ENCODE measurements at places on chromosomes 6 and 20. TPM values are rescaled to one million over a fixed set of nuclear protein-coding genes. Genes with fewer than 3 reads are reported as not detected.

- no peak for DNase-seq
These were observed 2.8 kb downstream of the ACSS1 start for GRCh38 chr20:25054995-25055629.

GRCh38 chr6:118719351-118720124, 68.1 kb upstream of the CEP85L start:
- no peak for DNase-seq

GRCh38 chr6:134734312-134734869, 215.5 kb downstream of the ALDH8A1 start:
- DNase-seq, result no peak

The IDH3B gene
- total RNA-seq, result 140 TPM

- no peak for DNase-seq
These were observed 618.6 kb downstream of the EPM2A start for GRCh38 chr6:145116591-145117178.

DNA sequence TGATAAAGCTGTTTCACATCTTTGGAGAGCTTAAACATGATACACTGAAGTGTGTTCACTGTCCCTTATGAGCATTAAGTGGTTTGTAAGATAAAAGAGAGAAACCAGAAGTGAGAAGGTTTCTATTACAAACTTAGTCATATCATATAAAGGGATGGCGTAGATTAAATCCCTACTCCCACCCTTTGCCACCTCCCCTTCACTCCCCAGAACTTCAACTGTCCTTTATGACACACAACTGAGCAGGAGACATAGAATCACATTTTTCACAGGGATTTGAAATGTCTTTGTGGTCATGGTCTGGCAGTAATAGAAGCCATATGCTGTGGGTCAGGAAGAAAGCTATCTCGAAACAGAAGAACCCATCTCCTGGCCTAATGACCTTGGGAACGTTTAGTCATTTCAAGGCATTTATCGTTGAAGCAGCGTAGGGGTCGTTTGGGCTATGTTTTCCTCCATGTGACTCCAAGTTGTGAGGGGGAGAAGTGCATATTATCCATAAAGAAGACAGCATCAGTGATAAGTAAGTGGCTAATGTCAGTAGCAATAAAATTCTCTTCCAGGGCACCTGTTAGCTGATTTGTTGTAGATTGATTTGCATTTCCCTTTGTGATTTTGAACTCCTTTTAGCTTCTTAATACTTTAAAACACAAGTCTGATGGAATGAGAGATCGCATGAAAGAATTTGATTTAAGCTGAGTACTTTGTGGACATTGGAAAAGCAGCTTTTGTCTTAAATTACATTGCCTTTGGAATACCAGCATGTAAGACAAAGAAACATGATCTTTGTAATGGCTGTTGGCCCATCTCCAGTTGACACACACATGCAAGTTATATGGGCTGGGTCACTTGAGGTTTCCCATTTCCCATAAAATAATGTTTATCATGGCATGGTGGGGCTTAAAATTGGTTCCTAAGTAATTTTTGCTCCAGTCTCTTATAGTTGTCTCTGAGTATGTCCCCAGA, 501.5 kb upstream of the FLRT3 start:
- DNase-seq, result no peak

DNA sequence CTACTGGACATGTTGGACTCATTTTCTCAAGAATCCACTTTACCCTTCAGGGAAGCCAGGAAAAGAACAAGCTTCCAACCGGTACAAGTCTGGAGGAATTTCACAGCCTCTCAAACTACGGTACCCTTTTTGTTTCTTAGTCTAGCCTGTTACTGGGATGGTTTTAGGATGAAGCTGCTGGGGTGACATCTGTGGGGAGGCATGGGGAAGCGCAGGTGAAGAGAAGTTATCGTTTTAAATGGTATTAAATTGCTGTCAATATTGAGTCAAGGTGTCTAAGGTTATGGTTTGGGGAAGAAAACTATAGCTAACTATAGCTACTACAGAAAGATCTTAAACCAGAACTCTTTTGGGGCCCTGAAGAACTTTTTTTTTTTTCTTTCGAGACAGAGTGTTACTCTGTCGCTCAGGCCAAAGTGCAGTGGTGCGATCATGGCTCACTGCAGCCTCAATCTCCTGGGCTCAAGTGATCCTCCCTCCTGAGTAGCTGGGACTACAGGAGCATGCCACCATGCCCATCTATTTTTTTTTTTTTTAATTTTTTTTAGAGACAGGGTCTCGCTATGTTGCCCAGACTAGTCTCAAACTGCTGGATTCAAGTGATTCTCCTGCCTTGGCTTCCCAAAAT, 128.7 kb downstream of the RIN2 start:
- peak; percentile 46 for DNase-seq

DNA sequence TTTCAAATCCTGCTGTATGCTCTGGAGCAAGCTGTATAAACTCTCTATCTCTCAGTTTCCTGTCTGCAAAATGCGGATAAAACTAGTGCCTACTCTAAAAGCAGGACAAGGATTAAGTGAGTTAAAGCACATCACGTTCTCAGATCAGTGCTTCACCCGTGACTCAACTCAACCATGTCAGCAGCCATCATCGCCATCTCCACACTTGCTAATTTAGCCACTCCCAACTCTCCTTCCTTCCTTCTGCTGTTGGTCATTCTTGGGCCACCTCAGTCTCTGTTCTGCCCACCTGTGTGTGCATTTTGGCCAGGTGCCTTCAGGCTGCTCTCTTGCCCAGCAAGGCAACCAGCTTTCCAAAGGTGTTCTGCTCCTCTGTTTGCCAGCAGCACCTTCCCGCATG, 260.0 kb upstream of the CDYL start:
- no peak for DNase-seq
